ENCODE measurements at places on chromosomes 5 and 9.

GRCh38 chr9:134658378-134658955, 16.9 kb downstream of the COL5A1 start:
- no peak for DNase-seq

DNA sequence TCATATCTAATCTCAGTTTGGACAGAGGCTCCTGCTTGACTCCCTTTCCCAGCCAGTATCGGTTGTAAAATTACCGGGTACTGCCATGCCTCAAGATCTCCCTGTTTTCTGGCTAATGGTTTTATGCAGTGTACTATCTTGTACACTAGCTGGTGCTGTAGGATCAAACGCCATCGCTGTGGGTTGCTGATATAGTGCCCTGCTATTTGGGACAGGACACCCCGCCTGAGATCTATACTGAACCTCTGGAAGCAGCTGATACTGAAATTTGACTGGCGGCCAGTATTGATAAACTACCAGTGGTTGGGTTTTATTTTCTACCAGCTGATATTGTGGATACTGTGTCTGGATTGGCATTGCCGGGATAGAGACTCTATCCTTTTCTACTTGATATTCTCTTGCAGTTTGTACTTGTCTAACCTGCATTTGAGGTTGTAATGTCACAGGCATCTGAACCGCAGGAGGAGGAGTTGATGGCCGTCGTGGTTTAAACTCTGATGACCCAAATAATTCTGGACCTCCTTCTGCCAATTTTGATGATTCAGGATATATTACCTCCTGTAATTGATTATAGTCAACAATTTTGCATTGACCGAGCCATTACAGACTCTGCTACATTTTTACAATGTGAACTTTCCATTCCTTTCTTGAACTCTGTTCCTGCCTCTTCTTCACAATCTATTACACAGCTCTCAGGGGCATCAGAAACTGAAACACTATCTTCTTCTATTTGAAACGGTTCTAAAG, 112.5 kb upstream of the LARP1 start:
- DNase-seq, result no peak

GRCh38 chr5:54001976-54002775, 308.2 kb downstream of the ARL15 start:
- no peak for DNase-seq

- peak; percentile 24 for DNase-seq
These were observed 52.1 kb upstream of the FSTL4 start for GRCh38 chr5:133664422-133664821.

- no peak for DNase-seq
These were observed 157.2 kb upstream of the PHYKPL start for GRCh38 chr5:178389796-178390195.

DNA sequence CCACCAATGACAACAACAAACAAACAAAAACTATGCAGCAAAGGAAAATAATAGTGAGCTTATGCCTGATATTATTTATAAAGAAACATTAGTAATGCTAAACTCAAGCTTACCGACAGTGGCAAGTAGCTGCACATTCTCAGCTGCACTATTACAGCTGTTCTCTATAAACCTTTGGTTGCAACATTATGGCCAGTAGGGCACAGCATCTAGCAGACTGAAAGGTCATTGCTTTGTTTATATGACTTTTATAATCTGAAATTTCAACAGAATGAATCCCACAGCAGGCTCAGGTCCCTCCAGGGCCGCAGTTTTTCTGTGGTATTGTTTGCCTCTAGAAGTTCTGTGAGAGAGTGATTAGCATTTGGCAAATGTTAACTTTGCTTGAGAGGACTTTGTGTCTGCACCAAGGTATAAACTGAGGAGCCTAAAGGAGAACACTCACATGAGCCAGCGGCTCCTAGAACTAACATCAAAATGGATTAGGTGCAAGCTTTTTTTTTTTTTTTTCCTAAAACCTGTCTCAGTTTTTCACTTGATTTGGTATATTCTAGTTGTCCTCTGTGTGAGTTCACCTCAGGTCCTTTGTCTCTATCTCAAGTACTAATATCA, 58.3 kb downstream of the IZUMO3 start:
- no peak for DNase-seq

DNA sequence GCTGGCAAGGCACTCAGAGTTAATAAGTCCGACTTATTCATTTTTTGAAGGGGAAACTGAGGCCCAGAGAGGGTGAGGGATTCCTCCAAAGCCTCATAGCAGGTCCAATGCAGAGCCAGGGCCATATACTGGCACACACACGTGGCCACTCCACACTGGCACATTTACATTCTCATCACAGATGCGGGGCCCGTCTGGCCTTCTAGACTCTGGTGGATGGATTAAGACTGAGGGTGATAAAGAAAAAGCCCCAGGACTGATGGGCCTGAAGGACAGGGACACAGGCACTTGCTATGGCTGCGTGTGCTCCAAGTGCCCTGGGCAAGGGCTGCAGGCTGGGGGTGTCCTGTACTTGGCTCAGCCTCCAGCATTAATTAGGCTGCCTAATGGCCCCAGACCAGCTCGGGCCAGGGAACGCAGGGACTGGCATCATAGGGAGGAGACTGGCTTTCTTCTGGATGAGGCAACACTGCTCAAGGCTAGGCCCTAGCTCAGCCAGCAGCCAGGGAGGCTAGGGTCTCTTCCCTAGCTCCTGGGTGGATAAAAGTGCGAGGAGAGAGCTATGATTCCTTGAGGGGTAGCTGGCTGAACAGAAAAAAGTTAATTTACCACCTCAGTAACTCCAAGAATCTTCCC, 28.5 kb upstream of the CSF1R start:
- no peak for DNase-seq

- no peak for DNase-seq
These were observed 12.8 kb downstream of the GHR start for GRCh38 chr5:42436051-42436450.

GRCh38 chr9:22084336-22085035, 75.4 kb upstream of the CDKN2B start:
- peak; percentile 76 for DNase-seq

GRCh38 chr9:10366171-10366779, 246.5 kb downstream of the PTPRD start:
- no peak for DNase-seq
